ENCODE measurements at places on chromosomes 6 and 20.

GRCh38 chr6:10763006-10763405 lies 15.4 kb downstream of the TMEM14B start:
- no peak for DNase-seq

DNA sequence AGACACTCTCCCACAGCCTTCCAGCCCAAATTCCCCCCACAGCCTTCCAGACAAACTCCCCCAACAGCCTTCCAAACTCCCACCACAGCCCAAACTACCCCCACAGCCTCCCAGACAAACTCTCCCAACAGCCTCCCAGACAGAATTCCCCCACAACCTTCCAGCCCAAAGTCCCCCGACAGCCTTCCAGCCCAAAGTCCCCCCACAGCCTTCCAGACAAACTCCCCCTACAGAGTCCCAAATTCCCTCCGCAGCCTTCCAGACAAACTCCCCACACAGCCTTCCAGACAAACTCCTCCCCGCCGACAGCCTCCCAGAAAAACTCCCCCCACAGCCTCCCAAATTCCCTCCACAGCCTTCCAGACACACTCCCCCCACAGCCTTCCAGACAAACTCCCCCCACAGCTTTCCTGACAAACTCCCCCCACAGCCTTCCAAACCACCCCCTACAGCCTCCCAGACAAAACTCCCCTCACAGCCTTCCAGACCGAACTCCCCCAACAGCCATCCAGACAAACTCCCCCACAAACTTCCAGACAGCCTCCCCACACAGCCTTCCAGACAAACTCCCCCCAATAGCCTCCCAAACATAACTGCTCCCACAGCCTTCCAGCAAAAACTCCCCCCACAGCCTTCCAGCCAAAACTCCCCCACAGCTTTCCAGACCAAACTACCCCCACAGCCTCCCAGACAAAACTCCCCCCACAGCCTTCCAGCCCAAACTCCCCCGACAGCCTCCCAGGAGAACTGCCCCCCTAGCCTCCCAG lies 38.0 kb upstream of the SYNDIG1 start:
- no peak for DNase-seq

DNA sequence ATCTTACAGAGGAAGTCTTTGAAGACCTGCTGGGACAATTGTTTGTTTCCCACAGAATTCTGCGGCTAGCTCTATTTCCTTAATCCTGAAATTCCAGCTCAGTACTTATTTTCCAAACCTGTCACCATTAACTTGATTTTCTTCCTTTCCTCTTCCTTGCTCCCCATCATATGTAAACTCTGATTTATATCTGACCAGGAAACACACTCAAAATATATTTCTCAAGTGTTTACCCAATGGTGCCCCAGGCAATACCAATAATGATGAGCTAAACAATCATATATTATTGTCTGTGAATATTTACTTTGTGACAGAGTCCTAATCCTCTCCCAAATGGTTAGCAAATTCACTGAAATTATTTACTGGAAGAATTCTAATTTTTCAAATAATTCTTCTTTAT lies 597.3 kb downstream of the PKHD1 start:
- no peak for DNase-seq

GRCh38 chr20:2140561-2140960 lies 38.9 kb downstream of the STK35 start:
- DNase-seq: peak; percentile 16

DNA sequence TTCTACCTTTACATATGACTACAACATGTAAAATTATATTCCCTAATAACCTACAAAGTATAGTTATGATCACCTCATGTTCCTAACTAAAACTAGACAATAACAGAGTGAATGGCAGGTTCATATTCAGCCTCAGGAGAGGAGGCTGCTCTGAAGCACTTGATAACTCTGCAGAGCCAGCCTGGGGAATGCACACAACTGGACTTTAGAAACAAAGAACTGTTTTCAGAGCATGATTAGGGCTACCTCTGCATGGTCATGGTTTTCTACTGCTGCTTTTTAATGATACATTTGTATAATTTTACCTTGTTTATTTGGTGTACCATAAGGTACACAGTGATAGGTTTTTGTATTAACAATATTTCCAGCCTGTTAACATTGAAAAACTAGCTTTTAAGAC lies 50.3 kb downstream of the TRPC4AP start:
- no peak for DNase-seq

DNA sequence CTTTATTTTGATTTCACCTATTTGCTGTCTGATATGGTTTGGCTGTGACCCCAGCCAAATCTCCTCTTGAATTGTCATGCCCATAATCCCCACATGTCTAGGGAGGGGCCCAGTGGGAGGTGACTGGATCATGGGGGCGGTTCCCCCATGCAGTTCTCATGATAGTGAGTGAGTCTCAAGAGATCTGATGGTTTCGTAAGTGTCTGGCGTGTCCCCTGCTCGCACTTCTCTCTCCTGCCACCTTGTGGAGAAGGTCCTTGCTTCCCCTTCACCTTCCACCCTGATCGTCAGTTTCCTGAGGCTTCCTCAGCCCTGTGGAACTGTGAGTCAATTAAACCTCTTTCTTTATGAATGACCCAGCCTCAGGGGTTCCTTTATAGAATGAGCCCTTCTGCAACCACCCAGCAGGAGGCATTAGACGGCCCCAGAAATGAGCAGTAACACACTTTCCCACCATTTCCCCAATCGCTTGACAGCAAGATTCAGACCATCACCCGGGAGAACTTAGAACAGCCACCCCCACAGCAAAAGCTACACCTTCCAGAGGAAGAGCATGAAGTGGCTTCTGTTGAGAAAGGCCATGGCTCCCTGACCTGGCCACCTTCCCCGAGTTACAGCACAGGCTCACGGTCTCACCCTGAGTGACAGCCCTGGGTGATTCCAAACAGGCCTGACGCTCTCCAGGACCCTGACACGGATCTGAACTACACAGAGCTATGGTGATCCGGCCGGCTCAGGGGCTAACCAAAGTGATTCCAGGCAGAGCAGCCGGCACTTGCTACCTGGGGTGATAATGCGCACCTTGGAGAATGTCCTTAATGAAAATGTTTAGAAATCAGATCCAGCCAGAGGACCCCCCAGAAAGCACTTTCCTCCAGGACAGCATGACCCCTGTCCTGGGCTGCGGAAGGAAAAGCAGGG lies 131.2 kb upstream of the CDH4 start:
- DNase-seq: peak; percentile 70

DNA sequence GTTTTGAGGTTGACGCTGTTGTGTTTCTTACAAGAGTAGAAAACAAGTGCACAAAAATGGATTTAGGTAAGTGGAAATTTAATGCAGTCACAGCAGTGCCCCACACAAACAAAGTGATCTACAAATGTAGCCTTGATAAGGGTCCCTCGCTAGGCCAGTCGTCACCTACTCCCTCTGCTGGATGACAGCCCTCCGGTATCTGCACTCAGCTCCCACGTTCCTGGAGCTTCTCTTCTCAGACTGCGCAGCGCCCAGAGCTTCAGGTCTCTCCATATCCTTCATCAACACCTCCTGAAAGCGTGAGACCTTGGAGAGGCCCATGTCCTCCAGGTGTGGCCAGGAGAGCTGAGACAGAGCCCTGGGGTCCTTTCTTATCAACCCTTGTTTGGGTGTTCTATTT lies 58.3 kb upstream of the MAP3K4 start:
- no peak for DNase-seq

- DNase-seq: peak; percentile 76
These were observed 5.8 kb downstream of the C6orf132 start for GRCh38 chr6:42136508-42137193.

GRCh38 chr20:51735728-51736600 lies 32.2 kb downstream of the ATP9A start:
- DNase-seq: no peak

DNA sequence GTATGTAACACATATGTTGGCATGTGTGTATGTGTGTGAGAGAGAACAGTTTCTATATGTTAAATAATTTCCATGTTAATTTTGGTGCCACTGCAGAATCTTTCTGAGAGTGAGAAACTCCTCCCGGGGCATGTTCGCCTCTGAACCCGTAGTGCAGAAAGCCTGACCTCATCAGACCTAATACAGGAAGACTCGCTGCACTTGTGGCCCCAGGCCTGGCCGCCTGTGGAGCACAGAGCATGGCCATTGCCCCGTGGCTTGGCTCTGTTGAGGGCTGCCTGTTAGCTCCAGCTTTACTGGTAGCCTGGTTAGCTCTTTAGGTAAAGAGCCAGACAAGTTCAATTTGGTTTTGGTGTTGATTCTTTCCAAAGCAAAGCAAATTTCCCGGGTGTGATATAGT lies 25.5 kb downstream of the FARS2 start:
- no peak for DNase-seq

GRCh38 chr6:41049955-41050354 lies 3.0 kb upstream of the APOBEC2 start:
- no peak for DNase-seq

GRCh38 chr6:148313488-148313887 lies 29.1 kb upstream of the SASH1 start:
- no peak for DNase-seq

- no peak for DNase-seq
These were observed 124.8 kb upstream of the SLC2A12 start for GRCh38 chr6:134177236-134177635.

GRCh38 chr20:45067558-45067957 lies 33.4 kb downstream of the KCNS1 start:
- DNase-seq: peak; percentile 33

GRCh38 chr6:160127270-160128124 lies 5.9 kb downstream of the SLC22A1 start:
- DNase-seq: no peak

- no peak for DNase-seq
These were observed 228.5 kb downstream of the TAF4 start for GRCh38 chr20:61837200-61837599.

DNA sequence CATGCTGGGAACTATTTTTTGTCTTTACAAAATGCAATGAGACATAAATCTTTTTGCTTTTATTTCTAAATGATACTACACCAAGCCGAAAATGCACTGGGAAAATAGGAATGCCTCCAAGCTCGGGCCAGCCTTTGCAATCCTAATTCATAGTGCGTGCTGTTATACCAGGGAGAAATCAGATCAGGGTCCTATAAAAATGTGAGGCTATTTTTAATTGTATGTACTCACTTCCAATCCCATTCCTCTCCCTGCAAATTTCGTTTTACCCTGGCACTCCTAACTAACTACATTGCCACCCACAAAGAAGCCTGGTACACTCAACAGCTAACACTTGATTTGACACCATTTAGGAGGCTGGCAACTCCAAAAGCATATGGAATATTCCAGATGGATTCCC lies 350.6 kb upstream of the ZFP64 start:
- no peak for DNase-seq

DNA sequence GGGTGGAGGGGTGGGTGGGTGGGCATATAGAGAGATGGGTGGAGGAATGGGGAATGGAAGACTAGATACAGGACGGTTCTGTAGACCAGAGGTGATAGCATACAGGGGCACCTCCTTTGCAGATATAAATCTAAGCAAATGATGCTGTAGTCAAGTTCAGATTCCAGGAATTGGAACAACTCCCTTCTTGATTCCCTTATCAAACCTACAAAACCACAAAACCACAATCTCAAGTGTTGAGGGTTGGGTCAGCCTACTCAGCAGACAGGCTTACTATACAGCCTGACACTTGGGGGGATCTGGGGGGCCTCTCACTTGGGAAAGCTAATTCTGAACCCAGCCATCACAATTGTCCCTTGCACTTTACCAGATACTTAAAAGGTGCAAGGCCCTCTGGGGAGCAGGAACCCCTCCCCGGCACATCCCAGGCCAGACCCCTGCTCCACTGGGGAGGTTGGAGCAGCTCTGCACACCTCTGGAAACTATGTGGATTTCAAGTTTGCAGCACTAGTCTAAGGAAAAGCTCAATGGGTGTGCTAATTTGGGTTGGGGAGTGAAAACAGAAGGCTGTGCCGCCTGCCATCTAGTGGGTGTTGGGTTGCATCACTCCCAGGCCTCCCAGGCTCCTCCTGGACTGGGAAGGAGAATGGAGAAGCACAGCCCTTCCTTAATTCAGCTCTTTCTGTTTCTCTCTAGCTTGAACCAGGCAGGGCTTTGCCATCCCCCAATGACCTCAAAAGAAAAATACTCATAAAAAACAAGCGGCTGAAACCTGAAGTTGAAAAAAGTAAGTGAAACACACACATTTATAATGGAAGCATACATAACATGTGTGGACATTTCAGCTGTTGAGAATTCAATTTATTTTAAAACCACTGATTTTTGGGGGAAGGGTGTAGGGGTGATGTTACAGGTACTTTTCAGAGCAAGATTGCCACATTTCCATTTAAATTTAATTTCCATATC lies 121.2 kb upstream of the LAMP5 start:
- DNase-seq: peak; percentile 73

DNA sequence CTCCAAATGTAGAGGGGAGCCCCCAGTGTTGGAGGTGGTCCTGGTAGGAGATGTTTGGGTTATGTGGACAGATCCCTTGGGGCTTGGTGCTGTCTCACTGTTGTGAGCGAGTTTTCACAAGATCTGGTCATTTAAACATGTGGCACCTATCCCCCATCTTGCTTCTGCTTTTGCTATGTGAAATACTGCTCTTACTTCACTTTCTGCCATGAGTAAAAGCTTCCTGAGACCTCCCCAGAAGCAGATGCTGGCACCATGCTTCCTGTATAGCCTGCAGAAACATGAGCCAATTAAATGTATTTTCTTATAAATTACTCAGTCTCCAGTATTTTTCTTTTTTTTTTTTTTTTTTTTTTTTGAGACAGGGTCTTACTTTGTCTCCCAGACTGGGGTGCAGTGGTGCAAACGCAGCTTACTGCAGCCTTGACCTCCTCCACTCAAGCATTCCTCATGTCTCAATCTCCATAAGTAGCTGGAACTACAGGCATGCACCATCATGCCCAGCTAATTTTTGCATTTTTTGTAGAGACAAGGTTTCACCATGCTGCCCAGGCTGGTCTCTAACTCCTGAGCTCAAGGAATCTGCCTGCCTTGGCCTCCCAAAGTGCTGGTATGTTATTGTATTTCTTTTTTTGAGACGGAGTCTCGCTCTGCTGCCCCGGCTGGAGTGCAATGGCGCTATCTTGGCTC lies 177.1 kb downstream of the ALDH8A1 start:
- DNase-seq: no peak

- peak; percentile 82 for DNase-seq
These were observed 129.8 kb downstream of the PREX1 start for GRCh38 chr20:48697845-48698491.

DNA sequence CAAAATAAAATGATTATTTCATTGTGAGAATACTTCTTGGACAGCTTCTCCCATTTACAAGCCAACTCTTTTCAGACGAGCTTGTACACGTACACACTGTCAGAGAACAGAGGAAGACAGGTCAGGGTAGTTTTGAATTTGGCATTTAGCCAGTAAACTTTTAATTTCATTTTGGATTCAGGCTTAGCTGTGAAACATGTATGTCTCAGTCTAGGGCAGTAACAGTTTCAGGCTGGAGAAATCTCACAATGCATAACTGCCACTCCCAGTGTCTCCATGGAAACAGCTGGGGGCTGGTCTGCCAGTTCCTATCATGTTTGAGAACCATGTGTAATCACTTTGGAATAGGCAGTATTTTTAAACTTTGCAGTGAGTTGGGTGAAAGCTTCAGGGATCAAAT lies 22.0 kb upstream of the QKI start:
- peak; percentile 65 for DNase-seq
